ENCODE measurements at places on chromosomes 7 and 10.

DNA sequence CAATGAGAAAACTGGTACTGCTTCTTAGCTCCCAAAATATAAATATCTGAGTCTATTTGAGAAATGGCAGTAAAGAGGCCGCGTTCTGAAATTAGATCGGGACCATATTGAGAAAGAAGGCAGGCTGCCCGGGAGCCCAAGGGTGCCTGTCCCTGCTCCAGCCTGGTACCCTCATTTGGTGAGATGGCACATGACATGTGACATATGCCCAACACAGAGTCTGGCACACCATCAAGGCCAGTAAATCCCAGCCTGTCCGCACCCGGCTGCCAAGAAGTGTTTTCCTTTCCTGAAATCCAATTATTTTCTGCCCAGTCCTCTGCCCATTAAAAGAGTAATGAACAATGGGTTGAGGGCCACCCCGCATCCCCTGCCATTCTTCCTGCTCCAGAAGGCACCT is 66.4 kb downstream of the CDH23 start:
- DNase-seq: no peak

GRCh38 chr7:15280078-15280733 is 281.6 kb downstream of the AGMO start:
- DNase-seq: no peak

GRCh38 chr10:102661658-102662028 is 17.4 kb downstream of the TRIM8 start:
- no peak for DNase-seq

- DNase-seq: no peak
Measured at GRCh38 chr7:151673216-151673615, 153.5 kb upstream of the RHEB start.

- DNase-seq: no peak
Measured at GRCh38 chr7:116229366-116229765, 19.0 kb downstream of the TES start.

- DNase-seq: no peak
Measured at GRCh38 chr10:93598157-93598556, 2.9 kb downstream of the RBP4 start.

GRCh38 chr10:69358148-69358795 is 58.4 kb downstream of the TACR2 start:
- no peak for DNase-seq

GRCh38 chr7:159033473-159033825 is 111.2 kb downstream of the VIPR2 start:
- DNase-seq: no peak

GRCh38 chr10:89303161-89303560 is 1.3 kb downstream of the IFIT2 start:
- no peak for DNase-seq

DNA sequence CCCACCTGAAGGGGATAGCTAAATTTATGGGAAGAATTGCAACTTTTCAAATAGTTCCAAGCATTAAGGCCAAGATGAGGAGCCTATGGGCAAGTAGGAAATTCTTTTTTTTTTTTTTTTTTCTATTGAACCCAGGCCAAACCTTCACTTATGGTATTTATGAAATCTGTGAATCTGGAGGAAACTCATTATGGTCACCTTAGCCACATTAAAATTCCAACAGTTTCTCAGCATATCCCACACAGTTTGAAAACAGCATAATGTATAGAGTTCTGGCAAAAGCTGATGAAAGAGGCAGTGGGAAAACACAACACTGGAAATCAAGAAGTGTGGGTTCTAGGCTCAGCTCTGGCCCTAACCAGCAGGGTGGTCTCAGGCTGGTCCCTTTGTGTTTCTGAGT is 236.9 kb downstream of the PTEN start:
- DNase-seq: no peak

GRCh38 chr7:24340727-24341126 is 56.7 kb downstream of the NPY start:
- no peak for DNase-seq

DNA sequence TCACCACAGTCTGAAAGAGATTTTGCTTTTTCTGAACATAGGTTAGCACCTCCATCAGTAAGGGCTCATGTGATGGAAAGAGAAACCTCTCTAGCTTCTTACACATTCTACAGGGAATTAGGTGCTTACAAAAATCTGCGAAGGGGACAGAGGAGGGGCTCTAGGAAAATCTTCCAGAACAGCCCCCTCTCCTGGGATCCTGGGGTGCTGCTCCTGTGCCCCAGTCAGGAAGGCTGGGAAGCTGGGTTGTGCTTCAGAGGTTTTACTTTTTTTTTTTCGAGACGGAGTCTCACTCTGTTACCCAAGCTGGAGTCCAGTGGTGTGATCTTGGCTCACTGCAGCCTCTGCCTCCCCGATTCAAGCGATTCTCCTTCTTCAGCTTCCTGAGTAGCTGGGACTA is 7.5 kb upstream of the FAM171A1 start:
- no peak for DNase-seq

- no peak for DNase-seq
Measured at GRCh38 chr10:13792006-13792405, 205.2 kb downstream of the PRPF18 start.

DNA sequence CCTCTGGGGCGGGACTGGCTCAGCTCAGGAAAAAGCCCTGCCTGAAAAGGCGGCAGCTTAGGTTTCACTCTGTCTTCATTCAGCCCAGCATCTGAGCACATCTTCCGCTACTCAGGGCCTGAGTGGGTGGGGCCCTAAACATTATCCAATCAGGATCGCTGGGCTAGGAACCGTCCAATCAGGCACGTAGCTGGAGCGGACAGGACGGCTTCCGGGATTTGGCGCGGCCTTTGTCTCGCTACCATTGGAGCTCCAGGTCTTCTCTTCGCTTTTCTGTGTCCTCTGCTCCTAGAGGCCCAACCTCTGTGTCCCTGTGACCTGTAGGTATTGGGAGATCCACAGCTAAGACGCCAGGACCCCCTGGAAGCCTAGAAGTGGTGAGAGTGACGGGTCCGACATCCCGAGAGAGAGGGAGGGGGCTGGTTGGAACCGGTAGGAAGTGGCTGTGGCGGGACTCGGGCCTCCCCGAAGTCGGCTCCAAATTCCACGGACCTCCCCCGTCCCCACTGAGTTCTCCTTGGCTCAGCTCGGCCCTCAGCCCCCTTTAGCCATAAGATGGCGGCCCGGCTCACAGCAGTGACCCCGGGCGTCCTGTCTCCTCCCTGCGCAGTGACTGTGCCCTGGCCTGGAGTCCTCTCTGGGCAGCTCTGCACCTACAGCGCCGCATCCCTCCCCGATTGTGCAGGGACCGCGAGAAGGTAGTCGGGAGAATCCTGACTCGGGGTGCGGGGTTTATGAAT is 99.1 kb downstream of the ZNF680 start:
- DNase-seq: no peak

DNA sequence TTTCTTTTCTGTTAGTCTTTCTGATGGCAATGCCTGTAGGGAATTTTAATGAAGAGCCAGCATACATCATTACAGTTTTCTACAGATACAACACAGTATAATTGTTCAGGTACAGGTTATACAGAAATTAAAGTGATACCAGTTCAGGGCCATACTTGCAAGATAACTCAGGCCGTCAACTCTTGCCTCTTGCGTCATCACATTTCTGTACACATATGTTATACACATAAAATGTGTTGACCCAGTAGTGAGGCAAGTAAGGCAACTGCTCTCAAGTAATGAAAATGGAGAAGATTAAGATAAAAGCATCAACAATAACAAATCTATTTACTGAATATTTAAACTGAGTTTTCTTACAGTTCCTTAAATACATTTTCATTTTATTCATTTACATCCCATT is 317.8 kb downstream of the HPSE2 start:
- no peak for DNase-seq

- DNase-seq: no peak
Measured at GRCh38 chr10:14456218-14456869, 125.6 kb upstream of the FRMD4A start.

- no peak for DNase-seq
Measured at GRCh38 chr10:43395571-43396060, 13.4 kb downstream of the HNRNPF start.

GRCh38 chr10:27713941-27714340 is 31.7 kb downstream of the MKX start:
- DNase-seq: no peak

- DNase-seq: no peak
Measured at GRCh38 chr7:116626886-116627285, 45.1 kb upstream of the MET start.

GRCh38 chr7:20033621-20034400 is 183.4 kb downstream of the MACC1 start:
- no peak for DNase-seq

Measured in activated naive CD4-positive, alpha-beta T cell (primary cell).